Activated CD8-positive, alpha-beta memory T cell treated with anti-CD3 and anti-CD28 coated beads for 1 hour (primary cell): ENCODE measurements at places on chromosomes 12 and 14.

GRCh38 chr14:65958664-65959562, 527.3 kb upstream of the CCDC196 start:
- DNase-seq: no peak

DNA sequence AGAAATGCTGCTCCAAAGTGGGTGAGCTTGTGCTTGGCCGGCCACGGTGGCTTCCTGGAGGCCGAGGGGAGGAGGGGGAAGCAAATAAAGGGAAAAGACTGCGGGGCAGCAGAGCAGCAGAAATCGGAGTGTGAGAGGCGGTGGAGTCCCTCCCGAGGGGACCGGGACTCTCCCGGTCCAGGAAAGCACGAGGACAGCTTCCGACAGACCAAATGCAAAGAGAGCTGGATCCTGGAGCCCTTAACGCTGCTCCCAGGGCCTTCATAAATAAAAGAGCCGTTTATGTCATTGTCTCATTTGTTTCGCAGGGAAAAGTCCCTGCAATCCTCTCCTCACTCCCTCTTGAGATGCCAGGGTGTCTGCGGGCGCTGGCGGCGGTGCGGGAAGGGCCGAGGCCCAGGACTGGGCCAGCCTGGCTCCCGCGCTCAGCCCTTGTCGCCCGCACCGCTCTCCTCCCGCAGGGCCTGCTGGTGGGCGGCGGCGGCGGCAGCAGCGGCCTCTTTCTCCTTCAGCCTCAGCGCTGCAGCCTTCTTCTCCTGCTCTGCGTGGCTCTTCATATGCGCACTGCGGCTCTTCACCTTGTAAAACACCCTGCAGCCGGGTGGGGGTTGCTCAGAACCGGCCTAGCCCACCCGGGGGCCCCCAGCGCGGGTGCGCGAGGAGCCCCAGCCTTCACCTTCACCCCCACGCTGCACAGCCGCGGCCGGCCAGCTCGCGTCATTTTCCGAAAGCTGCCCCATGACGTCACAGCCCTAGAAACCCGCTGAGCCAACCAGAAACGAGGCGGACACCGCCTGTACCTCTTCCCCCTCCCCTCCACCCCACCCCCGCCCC, 4.5 kb upstream of the PNMA1 start:
- DNase-seq: no peak

GRCh38 chr12:80513211-80513610, 69.2 kb downstream of the PTPRQ start:
- DNase-seq: no peak

- DNase-seq: no peak
These were observed 84.9 kb downstream of the RTN1 start for GRCh38 chr14:59785629-59786028.

DNA sequence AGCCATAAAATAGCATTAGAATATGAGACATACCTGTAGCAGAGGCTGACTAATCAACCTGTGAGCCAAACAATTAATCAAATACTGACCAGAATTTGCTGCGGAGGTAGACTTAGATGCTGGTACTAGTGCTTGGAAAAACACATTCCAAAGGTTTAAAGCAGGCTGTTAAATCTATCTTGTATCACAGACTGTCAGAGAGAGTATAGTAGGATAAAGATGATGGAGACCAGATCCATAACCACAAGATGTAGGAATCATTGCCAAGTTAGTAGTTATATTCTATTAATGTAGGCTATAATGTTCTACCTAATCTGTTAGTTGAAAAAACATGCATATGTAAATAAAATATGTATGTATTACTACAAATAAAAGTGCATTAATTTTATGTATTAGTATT, 726.2 kb downstream of the SLC6A15 start:
- DNase-seq: no peak

GRCh38 chr14:67280506-67280905, 39.3 kb downstream of the PALS1 start:
- no peak for DNase-seq

GRCh38 chr14:75525969-75526368, 3.7 kb downstream of the BATF start:
- no peak for DNase-seq

DNA sequence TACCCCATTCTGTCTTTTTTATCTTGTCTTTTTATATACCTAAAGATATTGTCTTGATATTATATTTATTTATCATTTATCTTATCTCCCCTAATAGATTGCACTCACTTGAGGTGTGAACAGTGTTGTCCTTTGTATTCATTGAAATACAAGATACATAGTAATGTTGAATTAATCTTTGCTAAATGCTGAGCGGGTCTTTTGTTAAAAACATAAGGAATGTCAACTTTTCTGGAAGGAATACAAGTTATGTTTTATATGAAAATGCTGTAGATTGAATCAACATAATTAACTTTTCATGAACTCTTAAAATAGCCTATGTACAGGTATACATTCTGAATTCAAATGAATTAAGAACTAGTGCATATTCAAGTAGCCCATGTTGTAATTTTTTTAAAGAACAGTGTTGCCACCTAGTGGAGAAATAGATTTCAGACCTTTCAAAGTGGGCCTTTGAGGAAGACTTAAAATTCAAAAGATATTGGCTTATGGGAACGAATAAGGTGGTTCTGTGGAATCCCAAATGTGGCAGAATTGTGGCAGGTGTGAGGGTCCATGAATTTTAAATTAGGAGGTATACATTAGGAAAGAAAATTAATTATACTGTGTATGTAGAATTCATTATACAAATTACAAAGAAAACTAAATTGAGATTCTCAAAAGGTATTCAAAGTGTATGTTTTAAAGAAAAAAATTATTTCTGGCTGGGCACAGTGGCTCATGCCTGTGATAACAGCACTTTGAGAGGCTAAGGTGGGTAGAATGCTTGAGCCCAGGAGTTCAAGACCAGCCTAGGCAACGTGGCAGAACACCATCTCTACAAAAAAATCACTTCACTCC, 19.1 kb downstream of the BBOF1 start:
- DNase-seq: no peak

DNA sequence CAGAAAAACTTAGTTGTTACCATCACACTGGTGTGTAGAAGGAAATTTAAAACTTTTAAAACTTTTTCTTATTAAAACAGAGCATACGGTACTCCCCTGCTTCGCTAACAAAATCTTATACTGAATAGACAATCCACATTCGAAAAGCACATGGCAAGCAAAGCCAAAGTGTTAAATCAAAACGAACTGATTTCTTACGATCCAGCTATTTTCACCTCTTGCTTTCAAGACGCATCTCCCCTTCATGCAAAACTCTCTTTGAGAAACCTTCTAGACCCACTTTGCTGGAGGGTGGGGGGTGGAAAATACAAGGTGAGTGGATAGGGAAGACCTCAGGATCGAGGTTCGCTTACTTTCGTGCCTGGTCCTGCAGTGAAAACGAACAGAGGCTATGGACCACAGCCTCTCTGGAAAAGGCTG, 328 bp downstream of the INTS13 start:
- no peak for DNase-seq

DNA sequence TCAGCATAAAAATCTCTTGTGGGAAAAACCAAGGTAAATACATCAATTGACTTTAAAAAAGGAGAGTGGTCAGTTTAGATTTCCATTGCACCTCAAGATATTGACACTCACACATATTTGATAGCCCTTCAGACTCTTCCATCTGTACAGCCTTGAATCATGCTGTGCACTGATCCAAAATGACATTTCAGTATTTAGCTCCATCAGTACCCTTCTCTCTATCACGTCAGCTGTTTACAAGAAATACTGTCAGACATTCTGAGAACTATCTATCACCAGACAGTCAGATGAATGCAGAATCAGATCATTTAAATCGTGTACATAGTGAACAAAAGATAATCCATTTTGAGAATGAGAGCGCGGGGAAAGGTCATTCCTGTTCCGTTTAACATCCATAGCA, 511.9 kb downstream of the RPL10L start:
- DNase-seq: no peak

DNA sequence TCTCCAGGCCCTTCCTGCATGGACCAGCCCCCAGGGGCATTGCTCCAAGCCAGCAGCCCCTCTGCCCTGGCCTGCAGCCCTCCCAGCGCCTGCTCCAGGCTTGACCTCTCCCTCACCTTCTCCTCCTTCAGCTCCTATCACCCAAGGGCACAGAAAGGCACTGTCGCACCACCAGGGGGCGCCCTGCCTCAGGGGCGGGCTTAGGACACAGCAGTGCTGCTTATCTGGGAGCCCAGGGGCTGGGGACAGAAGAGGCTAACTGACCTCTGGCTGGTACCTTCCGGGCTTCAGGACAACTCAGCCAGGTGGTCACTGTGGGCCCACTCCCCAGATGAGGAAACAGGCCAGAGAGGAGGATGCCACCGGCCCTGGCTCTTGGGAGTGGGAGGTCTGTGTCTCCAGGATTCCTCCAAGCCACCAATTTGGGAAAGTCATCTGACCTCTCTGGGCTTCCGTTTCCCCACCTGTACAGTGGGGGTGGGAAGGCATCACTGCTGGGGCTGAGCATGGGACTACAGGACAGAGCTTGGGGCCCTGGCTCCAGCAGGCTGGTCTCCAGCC, 25.3 kb upstream of the GPR132 start:
- DNase-seq: peak; percentile 85
